Astrocyte (in vitro differentiated cells and primary cell): ENCODE measurements at places on chromosomes 1 and 21. TPM values are rescaled to one million over a fixed set of nuclear protein-coding genes. Genes with fewer than 3 reads are reported as not detected.
A peak's percentile ranks its signal among the peaks of the same experiment; 100 is the strongest.

- no peak overlapping the region for H3K27ac ChIP-seq
- H3K27me3 ChIP-seq: no peaks in the 10 kb centered on the region
- H3K4me3 ChIP-seq: no peak overlapping the region
- no peaks in the 10 kb centered on the region for H3K36me3 ChIP-seq
- H3K4me1 ChIP-seq: no peaks in the 10 kb centered on the region
Measured at GRCh38 chr1:164054331-164054730, 504.7 kb upstream of the PBX1 start.

DNA sequence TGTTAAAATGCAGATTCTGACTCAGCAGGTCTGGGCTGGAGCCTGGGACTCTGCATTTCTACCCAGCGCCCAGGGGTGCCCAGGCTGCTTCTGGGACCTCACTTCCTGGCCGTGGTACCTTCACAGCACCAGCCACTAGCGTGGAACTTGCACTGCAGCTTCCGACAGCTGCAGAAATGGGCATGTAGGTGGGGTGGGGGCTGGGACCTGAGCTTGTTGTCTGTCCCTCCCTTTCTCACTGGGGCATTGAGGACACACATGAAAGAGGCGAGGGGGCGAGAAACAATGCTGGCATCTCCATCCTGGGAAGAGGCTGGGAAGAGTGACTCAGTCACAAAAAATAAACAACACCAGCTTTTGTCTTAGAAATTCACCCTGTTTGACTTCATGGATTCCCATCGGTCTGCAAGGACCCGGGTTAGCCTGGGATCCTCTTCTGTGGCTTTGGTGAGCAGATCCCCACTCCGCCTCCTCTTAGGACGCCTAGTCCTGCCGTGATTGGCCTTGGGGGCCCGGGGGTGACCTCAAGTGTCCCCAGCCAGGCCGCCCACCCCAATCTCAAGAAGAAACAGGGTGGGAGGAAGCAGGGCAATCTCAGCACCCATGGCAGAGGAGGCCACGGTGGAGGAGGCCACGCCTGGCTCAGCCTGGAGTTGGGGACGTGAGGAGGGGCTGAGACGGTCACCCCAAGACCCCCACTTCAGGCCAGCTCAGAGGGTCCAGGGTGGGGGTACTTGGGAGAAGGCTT is 29.9 kb upstream of the POFUT2 start:
- H3K27ac ChIP-seq: peak overlapping the region; percentile 84
- peak; percentile 86 for DNase-seq
- no peak overlapping the region for H3K4me3 ChIP-seq
- no peaks in the 10 kb centered on the region for H3K36me3 ChIP-seq

The S100A12 gene
- not detected in 2 replicates for total RNA-seq

DNA sequence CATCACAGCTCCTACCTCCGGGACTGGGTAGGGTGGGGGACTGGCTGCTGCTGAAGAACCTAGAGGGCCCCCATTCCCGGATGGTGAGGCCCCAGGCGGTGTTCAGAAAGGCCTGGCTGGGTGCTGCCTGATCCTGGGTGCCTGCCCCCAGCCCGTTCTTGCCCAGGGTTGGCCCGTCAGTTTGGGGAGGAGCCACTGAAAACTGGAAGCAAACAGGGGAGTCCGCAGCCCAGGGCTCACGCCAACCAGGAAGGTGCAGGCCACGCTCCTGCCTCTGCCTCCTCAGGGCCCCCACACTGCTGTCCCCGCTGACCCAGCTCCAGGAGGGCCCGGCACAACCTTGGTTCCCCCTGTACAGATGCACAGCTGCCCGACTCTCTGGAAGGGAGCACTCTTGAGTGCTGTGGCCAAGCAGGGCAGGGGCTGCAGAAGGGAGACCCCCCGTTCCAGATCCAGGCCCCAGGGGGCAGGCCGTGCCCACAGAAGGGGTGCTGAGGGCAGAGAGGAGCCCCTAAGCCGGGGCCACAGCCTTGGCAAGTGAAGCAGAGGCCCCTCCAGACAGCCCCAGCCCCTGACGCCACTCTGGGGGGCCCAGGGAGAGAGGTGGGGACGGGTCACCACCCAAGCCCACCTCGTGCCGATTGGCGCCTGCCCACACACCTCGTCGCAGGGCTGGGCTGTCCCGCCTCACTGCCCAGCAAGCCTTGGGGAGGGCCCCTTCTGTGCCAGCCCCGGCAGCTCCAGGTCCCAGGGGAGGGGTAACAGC is 5.5 kb downstream of the C1QTNF12 start:
- no peak for DNase-seq
- no peak overlapping the region for H3K27ac ChIP-seq
- no peaks in the 10 kb centered on the region for H3K27me3 ChIP-seq

DNA sequence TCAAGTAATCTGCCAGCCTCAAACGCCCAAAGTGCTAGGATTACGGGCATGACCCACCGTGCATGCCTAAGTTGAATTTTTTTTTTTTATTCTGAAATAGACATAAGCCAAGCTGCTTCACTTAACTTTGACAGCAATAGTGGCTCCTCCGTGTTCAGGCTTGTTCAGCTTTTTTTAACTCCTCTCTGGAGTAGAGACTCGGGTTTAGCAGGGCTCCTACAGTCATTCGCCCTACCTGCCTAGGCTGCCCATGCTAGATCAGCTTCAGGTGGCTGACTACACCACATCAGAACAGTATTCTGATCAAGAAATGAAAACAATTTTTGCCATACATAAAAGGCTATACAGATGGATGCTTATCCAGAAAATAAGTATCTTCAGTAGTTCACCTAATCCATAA is 14.7 kb downstream of the ARID4B start:
- H3K4me3 ChIP-seq: no peak overlapping the region
- H3K27me3 ChIP-seq: no peaks in the 10 kb centered on the region
- no peak overlapping the region for H3K27ac ChIP-seq
- H3K36me3 ChIP-seq: no peaks in the 10 kb centered on the region
- no peak for DNase-seq
- no peaks in the 10 kb centered on the region for H3K4me1 ChIP-seq

The PKLR gene
- total RNA-seq: not detected in 2 replicates

DNA sequence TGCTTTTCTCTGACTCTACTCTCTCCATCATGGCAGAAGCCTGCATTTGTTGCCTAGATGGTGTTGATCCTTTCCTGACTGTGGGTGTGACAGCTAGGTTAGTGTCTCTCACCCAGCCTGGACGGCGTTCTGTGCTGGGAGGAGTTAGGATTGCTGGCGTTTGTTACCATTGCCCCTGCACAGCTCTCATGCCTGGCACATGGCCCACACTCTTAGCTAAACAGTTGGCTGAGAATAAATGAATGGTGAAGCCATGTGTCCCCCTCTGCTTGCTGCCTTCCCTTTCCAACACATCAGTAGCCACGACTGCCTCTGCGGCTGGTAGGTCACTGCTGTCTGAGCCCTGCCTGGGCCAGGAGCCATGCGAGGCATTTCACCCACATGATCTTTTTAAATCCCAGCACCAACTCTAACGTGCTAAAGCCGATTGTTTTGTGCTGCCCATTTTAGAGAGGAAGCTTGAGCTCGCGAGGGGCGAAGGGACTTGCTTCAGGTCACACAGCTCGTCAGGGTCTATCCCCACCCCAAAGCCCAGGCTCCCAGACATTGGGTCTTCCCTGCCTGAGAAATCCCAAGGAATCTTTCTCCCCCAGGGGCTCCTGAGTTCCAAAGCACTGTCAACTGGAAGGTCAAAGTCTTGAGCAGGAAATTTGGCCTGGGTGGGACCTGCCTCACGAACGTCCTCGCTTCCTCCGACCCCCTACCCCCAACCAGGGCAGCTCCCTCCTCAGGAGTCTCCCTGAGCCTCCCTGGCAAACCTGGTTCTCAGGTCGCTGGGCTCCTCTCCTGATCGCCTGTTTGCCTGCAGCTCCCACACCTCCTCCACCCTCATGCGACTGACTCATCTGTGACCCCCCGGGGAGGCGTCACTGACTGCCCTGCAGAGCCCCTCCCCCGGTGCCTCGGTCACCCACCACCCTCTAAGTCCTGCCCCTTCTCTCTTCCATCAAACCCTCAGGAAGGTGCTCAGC is 271.7 kb upstream of the C1orf174 start:
- H3K36me3 ChIP-seq: no peaks in the 10 kb centered on the region
- no peaks in the 10 kb centered on the region for H3K4me1 ChIP-seq
- no peak overlapping the region for H3K4me3 ChIP-seq
- DNase-seq: no peak
